ENCODE measurements at places on chromosomes 1 and 21. TPM values are rescaled to one million over a fixed set of nuclear protein-coding genes. Genes with fewer than 3 reads are reported as not detected.

- no peak for DNase-seq
These were observed 27.1 kb downstream of the DHCR24 start for GRCh38 chr1:54859700-54860391.

Gene C1orf116
- total RNA-seq, result not detected

DNA sequence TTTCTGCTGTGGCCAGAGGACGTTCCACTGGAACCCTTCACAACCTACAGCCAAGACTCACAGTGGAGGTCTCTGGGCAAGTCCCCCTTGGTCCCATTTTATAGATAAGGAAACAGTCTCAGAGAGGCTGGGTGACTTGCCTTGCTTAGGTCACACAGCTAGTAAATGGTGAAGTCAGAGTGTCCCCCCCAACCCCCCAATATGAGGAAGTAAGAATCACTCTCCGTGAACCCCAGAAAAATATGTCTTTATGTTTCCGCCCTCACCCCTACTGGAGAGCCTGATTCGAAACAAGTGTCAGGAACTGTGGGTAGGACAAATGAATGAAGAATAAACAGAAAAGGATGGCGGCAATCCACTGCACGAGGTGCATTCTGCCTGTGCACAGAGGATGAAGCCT is 56.7 kb downstream of the H3-3A start:
- no peak for DNase-seq

Gene CFHR2
- total RNA-seq, result not detected

GRCh38 chr21:41548781-41549180 is 40.8 kb upstream of the TMPRSS2 start:
- no peak for DNase-seq

DNA sequence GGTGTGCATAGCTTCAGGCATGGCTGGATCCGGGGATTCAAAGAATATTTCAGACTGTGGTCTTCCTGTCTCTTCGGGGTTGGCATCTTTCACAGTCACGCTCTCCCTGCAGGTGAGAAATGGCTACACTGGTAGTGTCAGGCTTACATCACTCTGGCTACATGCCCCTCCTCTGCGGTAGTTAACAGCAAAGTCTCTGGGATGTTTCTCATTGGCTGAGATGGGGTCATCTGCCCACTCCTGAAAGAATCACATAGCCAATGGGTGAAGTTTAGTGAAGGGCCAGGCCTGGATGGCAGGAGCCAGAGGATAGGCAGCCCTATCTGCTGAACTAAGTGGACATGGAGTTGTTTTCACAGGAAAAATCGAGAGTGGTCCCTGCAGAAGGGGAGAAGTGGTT is 356.5 kb downstream of the MATN1 start:
- DNase-seq, result no peak

- DNase-seq, result no peak
These were observed 125.2 kb upstream of the PTBP2 start for GRCh38 chr1:96596226-96596922.

- DNase-seq, result no peak
These were observed 53.9 kb downstream of the LAMC1 start for GRCh38 chr1:183077097-183077496.

GRCh38 chr1:36083635-36084496 is at the start of gene TEKT2:
TEKT2 (plus strand) TSS chr1:36084094; CDS start chr1:36084922, 828 bp downstream.
- DNase-seq, result no peak
